Cortex of kidney (tissue), 1 donor: ENCODE measurements at places on chromosomes 3 and 15.

DNA sequence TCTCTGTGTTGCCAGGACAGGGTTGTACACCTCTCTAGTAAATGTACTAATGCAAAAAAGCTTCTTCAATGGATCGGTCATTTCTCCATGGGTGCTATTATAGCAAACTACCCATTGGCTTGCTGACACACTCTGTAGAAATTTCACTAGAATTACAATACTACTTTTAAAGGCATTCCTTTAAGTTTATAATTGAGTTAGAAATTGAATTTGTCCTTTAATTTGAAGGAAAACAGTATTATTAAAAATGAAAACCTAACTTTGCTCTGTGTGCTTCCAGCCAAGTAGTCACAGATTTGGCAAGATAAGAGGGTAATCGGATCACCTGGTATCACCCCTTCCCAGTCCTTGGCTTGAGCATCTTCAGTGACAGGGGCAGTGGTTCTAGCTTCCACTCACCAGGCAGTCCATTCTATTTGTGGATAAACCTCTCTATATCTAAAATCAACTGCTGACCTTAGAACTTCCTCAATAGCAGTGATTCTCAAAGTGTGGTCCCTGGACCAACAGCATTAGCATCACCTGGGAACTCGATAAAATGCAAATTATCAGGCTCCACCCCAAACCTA lies 93.2 kb downstream of the GHSR start:
- DNase-seq: no peak

- DNase-seq: no peak
These were observed 45.3 kb upstream of the PLCL2 start for GRCh38 chr3:16839271-16840100.

- no peak for DNase-seq
These were observed 802 bp downstream of the RCN2 start for GRCh38 chr15:76932135-76932966.

DNA sequence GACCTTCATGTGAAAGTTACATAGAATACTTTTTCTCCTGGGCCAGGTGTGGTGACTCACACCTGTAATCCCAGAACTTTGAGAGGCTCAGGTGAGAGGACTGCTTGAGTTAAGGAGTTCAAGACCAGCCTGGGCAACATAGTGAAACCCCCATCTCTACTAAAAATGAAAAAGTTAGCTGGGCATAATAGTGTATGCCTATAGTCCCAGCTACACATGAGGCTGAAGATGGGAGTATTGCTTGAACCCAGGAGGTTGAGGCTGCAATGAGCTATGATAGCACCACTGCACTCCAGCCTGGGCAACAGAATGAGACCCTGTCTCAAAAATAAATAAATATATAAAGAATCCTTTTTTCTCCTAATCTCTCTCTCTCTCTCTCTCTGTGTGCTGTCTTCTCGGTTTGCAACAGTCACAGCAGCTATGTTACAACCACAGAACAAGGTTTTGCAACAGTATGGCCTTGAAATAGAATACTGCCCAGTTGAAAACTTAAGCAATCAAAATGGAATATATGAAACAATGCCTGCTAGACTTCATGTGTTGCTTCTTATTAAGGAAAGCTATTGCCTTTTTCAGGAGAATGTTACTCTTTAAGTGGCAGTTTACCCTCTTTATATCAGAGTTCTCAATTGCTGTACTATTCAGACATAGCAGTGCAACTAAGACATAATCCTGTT lies 12.3 kb upstream of the DENND4A start:
- no peak for DNase-seq

DNA sequence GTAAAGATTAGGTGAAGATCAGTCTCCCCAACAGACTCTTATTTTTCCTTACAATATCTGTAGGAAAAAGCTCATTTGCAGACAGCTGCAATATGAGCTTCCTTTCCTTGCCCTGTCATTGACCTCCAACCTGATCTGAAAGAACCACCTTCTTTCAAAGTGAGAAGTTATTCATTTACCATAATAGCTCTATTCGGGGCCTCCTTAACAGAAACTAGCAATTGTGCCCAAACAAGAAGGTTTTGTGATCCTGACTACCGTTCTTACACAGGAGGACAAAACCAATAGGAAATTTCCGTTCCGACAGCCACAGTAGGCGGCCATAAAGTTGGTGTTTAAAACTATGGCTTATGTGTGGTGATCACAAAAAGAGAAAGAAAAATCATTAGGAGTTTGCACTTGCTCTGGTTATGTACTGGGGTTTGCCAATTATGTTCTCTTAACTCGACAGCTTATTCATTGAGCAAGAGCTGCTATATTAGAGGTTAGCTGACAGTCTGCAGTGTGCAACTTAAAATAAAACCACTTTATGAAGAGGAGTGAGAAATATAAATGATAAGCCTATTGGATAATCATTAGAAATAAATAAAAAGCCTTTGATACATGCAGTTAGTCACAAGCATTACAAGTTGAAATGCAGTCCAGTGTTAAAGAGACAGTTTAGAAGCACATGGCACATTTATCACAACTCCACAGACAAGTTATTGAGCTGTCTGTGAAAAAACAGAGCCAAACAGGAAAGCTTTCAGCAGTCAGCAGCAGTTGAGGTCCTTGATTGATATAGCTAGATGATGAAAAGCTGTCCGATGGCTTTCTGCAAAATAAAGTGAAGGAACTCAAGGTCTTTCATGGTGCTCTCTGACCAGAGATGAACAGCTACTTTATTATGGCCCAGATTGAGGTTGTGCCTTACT lies 199.8 kb downstream of the WDR72 start:
- no peak for DNase-seq

- no peak for DNase-seq
These were observed 24.5 kb downstream of the ZNF148 start for GRCh38 chr3:125350597-125350996.

- DNase-seq: no peak
These were observed 6.2 kb downstream of the FRMD4B start for GRCh38 chr3:69379661-69380060.

DNA sequence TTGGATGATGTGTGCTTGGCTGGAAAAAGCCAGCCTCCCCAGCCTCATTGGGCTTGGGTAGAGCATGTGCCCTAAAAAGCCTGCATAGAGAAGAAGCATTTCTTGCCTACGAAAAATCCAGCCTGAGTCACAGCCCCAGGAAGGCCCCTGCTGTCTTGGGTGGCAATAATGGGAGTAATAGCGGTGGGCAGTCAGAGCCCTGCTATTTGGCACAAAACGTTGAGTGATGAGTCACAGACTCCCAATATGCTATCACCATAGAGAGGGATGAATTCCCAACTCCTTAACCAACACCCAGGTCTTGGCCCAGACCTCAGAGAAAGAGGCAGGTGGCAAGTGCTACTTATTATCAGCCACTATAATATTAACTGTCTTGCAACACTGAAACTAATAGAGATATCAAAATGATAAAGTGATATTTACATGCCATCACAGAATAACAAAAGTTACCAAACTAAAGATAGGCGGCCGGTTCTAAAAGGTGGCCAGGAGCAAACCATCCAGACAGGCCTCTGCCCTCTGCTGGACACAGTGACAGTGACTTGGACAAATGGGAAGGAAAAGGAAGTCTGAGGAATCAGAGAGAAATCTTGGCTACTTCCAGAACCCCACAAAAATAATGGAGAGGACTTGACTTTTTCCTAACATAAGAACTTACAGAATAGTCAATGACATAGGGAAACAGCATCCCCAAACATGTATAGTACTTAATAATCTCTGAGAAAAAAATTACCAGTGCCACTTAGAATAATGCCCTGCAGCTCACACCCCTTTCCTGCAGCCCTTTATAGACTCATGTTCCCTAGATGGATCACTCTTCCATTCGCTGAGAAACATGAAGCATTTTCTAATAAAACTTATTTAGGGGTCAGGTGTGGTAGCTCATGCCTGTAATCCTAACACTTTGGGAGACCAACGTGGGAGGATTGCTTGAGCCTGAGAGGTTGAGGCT lies 51.9 kb upstream of the MUC13 start:
- no peak for DNase-seq

DNA sequence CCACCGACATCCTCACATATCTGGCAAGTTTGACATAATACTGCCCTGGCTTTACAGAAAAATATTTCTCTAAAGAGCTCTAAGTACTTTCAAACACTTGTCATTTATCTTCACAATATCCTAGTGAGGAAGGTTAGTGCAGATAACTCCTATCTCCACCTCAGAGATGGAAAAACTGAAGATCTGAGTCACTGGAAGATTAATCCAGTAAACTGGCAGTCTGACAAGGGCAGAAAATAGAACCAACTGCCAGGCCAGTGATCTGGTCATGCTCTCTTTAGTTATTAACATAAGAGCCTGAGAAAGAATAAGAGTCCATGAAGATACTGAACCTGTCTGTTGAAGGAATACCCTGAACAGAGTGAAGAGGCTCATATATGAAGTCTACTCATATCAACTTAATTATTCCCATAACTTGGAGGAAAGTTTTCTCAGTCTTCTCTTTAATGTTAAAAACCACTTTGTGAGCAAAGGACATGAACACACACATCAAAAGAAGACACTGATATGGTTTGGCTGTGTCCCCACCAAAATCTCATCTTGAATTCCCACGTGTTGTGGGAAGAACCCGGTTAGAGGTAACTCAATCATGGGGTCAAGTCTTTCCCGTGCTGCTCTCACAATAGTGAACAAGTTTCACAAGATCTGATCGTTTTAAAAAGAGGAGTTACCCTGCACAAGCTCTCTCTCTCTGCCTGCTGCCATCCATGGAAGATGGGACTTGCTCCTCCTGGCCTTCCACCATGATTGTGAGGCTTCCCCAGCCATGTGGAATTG lies 61.4 kb downstream of the GOLIM4 start:
- no peak for DNase-seq

- DNase-seq: no peak
These were observed 160.3 kb downstream of the MTHFS start for GRCh38 chr15:79736435-79737000.

GRCh38 chr3:194042927-194043326 lies 93.0 kb upstream of the HES1 start:
- DNase-seq: no peak

- DNase-seq: no peak
These were observed 5.5 kb downstream of the ATOSA start for GRCh38 chr15:52673734-52674133.

- DNase-seq: no peak
These were observed 267.7 kb downstream of the PLOD2 start for GRCh38 chr3:145893331-145893730.

DNA sequence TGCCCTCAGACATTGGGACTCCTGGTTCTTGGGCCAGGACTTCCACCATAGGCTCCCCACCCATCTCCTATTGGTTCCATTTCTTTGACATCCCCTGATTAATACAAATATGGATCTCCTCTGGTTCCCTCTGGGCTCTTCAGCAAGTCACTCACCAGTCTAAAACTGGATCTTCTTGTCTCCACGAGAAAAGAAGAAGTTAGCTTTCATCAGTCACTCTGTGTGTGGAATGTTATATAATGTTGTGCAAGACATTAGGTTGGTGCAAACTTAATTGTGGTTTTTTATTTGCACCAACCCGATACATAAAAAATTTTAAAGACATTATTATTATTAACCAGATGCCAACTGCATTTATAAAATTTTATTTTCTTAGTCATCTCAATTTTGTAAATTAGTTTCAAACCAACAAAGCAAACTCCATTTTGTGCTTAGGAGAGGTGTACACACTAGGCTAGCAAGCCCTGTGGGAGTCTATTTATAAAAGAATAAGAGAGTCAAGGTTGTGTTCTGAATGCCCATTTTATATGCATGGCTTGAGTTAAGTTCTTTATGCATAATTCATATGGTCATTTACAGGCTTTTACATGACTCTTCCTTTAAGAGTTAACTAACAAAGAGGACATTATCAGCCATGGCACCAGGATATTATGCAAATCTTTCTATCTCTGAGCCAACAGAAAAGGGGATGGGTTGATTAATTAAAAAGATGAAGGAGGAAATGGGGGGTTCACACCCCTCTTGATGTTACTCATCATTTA lies 35.1 kb upstream of the IL12A start:
- no peak for DNase-seq

GRCh38 chr15:70319466-70319865 lies 221.7 kb upstream of the TLE3 start:
- DNase-seq: no peak

GRCh38 chr15:70212286-70212962 lies 114.7 kb upstream of the TLE3 start:
- no peak for DNase-seq

GRCh38 chr3:148999806-149000205 lies 8.5 kb downstream of the GYG1 start:
- DNase-seq: no peak

DNA sequence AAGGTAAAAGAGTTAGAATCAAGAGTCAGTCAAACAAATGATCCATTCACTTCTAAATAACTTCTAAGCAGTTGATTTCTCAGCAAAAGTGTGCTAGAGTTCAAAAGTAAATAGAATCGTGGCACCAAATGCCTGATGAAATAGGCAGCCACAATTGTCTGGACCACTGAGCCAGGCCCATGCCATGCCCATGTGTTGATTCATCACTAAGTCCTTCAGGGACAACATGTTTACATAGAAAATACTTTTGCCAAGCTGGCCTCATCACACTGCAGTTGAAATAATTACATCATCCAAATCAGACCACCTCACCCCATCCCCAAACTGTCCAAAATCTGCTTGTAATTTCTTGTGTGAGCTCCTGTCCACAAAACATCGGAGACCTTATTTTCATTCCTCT lies 216.3 kb downstream of the IGSF11 start:
- no peak for DNase-seq

DNA sequence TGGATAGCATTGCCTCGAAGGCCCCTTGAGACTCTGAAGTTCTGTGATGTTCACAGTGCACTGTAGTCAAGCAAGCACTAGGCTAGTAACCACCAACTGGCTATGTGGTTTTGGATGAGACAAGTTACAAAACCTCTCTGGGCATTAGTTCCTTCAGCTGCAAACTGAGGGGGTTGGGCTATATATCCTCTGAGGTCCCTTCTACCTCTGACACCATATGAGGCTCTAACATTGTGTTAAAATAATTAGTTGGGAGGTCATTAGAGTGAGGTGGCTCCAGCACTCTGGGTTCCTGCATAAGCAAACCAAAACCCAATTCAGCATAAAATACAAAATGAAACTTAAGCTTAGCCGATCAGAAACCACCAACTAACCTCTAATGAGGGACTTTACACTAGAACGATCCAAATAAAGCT lies 209.5 kb upstream of the LRRN1 start:
- DNase-seq: no peak

DNA sequence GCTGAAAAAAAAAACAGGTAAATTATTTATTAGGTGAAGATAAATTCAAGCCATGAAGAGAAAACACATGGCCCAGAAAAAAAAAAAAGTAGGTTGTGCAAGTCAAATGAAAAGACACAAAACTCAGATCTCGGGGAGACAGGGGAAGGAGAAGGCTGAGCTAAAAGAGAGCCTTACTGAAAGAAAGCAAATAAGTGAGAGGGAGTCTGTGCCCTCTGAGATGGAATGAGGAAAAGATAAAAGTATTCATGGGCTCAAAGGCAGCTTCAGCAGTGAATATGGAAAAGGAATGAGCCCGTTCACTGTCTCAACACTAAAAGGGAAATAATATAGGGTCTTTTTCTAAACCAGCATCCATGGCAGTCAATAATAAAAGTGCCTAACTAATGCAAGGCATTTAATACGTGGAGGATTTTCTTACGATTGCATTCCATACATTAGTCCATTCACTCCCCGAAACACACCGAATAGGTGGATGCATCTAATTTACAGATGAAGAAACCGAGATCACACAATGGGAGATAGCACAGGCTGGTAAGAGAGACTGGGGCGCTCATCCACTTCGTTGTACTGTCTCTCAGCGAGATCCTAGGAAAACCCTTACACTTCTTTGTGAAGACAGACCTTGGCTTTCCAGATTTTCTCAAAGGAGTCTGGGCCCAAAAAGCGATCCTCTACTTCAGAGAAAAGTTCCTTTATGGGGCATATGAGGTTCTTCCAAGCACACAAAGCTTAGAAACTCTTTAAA lies 1.1 kb downstream of the TFDP2 start:
- no peak for DNase-seq

GRCh38 chr3:166570102-166570501 lies 732.9 kb upstream of the BCHE start:
- no peak for DNase-seq
